ENCODE measurements at places on chromosomes 16 and 17.

GRCh38 chr17:68534695-68535088 is 22.5 kb downstream of the PRKAR1A start:
- DNase-seq: no peak

DNA sequence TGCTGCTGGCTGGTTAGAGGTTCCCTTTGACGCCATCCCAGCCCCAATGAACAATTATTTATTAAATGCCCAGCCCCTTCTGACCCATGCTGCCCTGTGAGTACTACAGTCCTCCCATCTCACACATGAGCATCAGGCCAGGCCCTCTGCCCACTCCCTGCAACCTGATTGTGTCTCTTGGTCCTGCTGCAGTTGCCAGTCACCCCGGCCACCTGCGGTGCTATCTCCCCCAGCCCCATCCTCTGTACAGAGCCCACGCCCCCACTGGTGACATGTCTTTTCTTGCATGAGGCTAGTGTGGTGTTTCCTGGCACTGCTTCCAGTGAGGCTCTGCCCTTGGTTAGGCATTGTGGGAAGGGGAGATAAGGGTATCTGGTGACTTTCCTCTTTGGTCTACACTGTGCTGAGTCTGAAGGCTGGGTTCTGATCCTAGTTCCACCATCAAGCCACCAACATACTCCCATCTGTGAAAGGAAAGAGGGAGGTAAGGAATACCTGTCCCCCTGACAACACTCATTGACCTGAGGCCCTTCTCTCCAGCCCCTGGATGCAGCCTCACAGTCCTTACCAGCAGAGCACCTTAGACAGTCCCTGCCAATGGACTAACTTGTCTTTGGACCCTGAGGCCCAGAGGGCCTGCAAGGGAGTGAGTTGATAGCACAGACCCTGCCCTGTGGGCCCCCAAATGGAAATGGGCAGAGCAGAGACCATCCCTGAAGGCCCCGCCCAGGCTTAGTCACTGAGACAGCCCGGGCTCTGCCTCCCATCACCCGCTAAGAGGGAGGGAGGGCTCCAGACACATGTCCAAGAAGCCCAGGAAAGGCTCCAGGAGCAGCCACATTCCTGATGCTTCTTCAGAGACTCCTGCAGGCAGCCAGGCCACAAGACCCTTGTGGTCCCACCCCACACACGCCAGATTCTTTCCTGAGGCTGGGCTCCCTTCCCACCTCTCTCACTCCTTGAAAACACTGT is 11.3 kb downstream of the CX3CL1 start:
- no peak for DNase-seq

- no peak for DNase-seq
Measured at GRCh38 chr16:17435318-17435717, 35.4 kb downstream of the XYLT1 start.

- DNase-seq: peak; percentile 68
Measured at GRCh38 chr16:73058221-73058615, 10.3 kb upstream of the ZFHX3 start.

GRCh38 chr17:6460531-6461161 is 16.4 kb downstream of the PIMREG start:
- no peak for DNase-seq

Measured in GM12891 (cell line).